Transverse colon (tissue), 4 donors: ENCODE measurements at places on chromosomes 11 and 22.

GRCh38 chr11:69644071-69644961 is 3.4 kb downstream of the CCND1 start:
- DNase-seq, result peak; percentile 67

DNA sequence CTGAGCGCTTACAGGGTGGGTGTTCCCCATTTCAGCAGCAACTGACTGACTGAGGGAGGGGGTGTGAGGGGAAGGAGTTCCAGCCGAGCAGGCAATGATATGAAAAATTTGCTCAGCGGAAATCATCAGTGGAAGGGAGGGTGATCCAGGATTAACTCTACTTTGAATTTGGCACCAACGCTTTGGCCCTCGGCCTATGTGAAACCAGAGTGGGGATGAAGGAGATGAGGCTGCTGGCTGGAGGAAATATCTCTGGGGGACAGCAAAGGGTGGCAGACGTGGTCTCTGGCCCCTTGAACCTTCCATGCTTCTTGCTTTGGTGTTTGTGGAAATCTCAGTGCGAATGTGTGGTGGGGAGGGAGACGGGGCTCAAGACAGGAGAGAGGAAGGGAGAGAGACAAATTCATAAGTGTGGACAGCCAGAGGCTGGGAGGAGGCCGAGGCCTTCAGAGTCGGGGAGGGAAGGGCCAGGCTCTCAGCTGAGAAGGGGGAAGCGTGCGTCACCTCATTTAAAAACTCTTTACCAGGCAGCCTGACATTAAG is 83.6 kb downstream of the FDX1 start:
- no peak for DNase-seq

DNA sequence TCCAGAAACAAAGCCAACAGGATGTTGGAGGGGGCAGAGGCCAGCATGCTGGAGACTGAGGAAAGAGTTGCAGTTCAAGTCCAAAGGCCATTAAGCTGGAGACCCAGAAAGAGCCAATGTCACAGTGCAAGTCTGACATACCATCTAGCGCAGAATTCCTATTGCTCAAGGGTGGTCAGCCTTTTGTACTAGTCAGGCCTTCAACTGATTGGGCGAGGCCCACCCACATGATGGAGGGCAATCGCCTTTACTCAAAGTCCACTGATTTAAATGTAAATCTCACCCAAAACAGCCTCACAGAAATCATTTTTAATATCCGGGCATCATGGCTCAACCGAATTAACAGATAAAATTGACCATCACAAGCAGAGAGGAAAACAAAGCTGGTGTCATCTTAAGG is 113.9 kb downstream of the RCN1 start:
- no peak for DNase-seq

- no peak for DNase-seq
Observed at GRCh38 chr11:79414644-79415317, 26.0 kb downstream of the TENM4 start.

DNA sequence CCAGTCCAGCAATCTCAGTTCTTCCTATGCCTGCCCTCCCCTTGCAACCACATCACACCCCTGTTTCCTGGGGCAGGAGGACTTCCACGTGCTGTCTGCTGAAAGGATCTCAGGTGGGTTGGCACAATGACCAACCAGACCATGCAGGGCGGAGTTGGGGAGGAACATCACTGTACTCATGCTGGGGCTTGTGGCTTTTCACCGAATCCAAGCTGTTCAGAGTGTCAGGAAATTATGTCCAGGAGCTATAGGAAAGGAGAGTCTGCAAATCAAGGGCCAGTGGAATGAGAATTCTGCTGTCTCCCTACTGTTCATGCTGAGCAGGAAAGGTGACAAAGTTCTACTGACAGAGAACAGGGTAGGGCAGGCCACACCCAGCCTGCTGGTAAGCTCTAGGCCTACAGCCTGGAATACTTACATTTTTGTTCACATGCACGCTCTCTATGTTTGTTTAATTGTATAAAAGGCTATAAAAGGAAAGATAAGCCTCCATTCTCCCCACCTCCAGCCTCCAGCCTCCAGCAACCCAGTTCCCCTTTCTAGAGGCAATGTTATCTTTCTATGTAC is 1.7 kb upstream of the PLAAT2 start:
- peak; percentile 82 for DNase-seq

DNA sequence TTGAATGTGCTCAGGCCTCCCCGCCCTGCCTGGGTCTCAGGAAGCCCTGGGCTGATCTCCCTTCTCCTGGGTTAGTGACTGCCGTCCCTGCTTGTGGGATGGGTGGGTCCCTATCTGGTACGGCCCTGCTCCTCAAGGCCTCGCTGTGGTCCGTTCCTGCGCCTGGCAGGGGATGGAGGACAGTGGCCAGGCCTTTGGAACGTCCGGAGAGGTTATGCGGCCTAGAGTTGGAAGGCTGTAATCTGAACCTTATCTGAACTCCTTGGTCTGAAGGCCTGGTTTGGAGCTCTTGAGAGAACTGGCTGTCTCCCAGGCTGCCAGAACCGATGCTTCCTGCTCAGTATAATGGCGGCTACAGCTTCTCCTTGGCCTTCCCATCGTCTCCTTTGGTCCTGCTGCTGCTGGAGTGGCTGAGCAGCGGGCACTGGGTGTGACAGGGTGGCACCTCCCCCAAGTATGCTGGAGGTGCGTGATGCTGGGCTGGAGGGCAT is 72.8 kb downstream of the FLI1 start:
- no peak for DNase-seq

- DNase-seq, result peak; percentile 28
Observed at GRCh38 chr22:46076651-46077339, 73.5 kb upstream of the PPARA start.

- DNase-seq, result no peak
Observed at GRCh38 chr22:22705328-22706100, 61.1 kb downstream of the GGTLC2 start.

DNA sequence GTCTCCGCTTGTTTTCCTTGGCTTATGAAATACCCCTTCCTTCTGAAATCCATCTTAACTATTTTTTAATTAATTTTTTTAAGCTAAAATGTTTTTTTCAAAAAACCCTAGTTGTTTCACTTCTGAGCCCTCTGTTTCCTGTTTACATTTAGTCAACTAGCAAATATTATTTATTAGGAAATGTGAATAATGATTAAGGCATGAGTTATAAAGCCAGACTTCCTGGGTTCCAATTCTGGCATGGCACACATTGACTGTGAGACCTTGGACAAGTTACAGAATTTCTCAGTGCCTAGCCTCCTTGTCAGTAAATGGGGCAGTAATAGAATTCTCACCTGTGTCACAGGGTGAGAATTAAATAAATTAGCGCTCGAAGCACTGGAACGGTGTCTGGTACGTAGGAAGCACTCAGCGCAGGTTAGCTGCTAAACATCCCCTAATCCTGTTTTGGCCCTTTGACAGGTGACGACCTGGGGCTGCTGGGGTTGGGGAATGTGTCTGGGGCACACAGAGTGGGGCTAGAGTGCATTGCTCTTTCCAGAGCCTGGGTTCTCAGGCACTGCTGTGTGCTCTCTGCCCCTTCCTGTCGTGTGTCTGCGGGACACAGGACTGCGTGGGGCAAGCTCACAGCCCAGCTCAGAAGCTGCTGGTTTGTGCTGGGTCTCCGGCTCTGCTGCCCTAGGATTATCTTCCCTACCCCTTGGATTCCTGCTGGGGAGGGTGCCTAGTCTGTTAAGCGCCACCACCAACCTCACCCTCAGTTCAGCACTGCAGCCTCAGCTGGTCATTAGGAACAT is 13.1 kb downstream of the PANX1 start:
- no peak for DNase-seq

GRCh38 chr11:47152953-47153950 is 23.4 kb downstream of the ARFGAP2 start:
- DNase-seq, result peak; percentile 87

GRCh38 chr22:17648569-17648968 is 10.0 kb downstream of the BCL2L13 start:
- no peak for DNase-seq

DNA sequence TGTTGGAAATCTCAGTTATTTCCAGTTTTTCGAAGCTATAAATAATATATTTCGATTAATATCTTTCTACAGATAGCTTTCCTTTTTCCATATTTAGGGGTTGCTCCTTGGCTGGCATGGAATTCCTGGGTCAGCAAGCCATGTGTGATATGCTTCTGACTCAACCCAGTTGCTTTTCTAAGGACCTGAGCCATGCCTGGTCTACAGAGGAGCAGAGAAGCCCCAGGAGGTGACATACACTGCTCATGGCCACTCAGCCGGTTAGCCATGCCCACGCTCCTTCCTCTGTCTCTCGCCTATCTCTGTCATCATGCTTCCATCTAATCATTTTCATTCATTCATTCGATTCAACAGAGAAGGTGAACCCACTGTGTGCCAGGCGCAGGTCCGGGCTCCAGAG is 23.2 kb upstream of the PDGFB start:
- no peak for DNase-seq

DNA sequence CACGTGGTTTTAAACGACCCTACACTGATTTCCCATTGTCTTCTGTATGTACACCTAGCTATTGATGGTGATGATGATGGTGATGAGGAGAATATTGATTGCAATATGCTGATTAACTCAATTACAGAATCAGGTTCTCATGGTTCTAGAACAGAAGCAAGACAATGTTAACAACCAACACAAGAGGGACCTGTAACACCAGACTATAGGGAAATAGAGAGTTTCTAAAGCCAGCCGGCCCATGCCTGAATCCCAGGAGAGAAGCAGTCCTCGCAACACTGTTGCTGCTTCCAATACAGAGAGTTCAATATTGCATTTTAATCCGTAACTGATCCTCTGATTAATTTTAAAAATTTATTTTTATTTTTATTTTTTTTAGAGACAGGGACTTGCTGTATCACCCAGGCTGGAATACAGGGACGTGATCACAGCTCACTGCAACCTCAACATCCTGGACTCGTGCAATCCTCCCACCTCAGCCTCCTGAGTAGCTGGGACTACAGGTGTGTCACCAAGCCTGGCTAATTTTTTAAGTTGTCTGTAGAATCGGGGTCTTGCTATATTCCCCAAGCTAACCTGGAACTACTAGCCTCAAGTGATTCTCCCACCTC is 22.2 kb upstream of the UBASH3B start:
- DNase-seq, result no peak

GRCh38 chr11:75184757-75185425 is 34.0 kb downstream of the SLCO2B1 start:
- DNase-seq, result no peak

- no peak for DNase-seq
Observed at GRCh38 chr11:107592231-107592590, 1.3 kb downstream of the ELMOD1 start.

GRCh38 chr11:19173004-19173689 is 28.6 kb downstream of the CSRP3 start:
- no peak for DNase-seq

- DNase-seq, result no peak
Observed at GRCh38 chr22:42500836-42501179, 18.8 kb downstream of the RRP7A start.

DNA sequence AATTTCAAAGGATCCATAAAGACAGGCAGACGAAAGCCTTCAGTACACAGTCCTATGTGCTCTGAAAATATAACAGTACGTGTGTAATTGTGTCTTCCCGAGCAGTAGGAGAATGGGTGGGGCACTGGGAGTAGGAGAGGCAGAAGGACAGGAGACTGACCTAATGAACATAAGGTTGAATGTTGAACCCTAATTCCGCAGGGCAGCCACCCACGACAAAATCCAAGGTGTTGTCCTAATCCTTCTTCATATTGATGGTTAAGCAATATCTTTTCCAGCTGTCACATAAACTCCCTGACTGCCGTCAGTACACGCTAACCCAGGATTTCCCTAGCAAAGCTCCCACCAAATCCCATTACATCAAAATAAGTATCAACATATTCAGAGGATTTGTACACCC is 34.5 kb downstream of the SPATA19 start:
- no peak for DNase-seq

- DNase-seq, result no peak
Observed at GRCh38 chr11:95845167-95845566, 54.9 kb downstream of the CEP57 start.

DNA sequence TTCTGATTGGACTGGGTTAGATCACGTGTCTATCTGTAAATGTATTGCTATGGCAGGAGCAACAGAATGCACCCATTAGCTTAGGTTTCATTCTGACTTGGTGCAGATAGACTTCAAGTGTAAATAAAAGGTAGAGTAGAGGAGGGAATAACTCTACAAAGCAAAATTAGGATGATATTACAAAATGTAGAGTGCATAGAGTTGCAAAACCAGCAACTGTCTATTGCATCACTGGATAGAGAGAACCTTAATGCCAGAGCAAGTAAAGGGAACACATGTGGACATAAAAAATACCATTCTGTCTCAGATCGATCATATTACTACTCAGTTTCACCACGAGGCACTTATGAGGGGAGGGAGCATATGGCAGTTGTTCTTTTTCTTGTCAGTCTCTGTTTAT is 22.0 kb upstream of the CAT start:
- no peak for DNase-seq

DNA sequence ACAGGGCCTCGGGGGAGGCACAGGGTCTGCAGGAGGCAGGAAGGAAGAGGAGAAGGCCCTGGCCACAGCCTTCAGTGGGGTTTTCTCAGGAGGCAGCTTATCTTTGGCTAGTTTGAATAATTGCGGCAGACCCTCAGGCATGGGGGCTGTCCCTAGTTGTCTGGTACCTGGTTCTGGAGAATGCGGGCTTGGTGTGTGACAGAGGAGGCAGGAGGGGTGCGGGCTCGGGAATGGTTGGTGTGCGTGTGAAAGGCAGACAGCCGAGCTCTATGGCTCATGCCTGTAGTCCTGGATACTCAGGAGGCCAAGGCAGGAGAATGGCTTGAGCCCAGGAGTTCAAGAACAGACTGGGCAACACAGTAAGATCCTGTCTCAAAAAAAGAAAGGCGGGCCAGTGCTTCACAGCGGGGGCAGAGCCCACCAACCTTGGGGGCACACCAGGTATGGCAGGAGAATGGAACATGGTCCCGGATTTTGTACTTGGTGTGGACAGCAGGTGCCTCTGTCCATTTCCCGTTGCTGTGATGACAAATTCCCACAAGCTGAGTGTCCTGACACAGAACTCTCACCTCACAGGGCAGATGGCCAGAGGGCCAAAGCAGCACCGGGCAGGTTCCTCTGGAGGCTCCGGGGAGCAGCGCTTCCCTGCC is 640.6 kb downstream of the TBC1D22A start:
- no peak for DNase-seq

- DNase-seq, result peak; percentile 28
Observed at GRCh38 chr11:45333001-45333971, 47.1 kb upstream of the SYT13 start.

GRCh38 chr22:32801537-32802236 is at the start of gene TIMP3:
TSS of gene TIMP3 (plus strand) at chr22:32801705. CDS start at chr22:32802002, 297 bp downstream.
- DNase-seq, result peak; percentile 74

DNA sequence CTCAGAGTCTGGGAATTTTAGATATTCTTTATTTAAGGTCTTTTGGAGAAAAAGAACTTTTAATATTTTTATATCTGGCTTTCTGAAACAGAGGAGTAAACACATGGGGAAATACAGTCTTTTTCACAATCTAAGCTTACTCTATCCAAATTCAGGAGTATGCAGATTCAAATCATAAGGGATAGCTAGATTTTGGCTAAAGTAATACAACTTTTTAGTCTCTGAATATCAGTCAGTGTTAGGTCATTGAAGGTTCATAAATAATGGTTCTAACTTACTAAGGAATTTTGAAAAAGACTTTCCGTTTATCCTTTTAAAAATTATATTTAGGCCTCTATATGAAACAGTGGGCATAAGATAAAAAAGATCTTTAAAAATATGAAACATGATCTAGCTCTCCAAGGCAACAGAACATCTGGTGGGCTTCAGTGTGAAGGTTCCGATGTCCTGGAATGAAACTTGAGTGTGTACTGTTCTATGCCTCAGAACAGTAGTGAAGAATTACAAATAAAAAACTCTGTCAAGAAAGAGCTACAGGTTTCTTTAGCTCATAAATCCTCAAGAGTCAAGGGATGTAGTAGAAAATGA is 165.2 kb upstream of the PDGFD start:
- no peak for DNase-seq

GRCh38 chr11:61707574-61707973 is 27.4 kb downstream of the DAGLA start:
- peak; percentile 88 for DNase-seq
